ENCODE measurements at places on chromosomes 16 and 17.

DNA sequence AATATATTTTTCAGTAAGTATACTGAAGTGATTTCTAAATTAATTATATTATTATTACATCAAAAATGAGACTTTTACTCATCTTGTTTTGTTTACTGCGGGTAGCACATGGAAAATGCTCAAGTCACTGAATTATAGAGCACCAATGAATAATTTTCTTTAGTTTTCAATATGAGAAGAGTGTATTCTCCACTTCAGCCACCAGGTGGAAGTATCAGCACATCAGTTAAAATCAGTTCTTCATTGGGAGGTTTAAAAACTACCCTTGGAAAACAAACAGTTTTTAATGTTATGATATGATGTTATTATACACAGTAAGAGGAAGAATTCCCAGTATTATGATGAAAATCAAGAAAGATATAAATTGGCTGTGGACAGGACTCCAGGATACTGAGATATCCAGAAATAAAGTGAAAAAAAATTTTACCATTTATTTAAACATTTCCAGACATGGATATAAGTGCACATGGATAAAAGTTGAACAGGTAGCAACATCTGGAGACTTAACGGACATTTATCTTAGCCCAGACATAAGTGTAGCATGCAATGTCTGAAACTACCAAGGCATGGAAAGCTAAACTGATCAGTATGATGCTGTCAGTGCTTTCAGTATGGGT lies 467.3 kb downstream of the KCNJ2 start:
- peak; percentile 1 for DNase-seq

DNA sequence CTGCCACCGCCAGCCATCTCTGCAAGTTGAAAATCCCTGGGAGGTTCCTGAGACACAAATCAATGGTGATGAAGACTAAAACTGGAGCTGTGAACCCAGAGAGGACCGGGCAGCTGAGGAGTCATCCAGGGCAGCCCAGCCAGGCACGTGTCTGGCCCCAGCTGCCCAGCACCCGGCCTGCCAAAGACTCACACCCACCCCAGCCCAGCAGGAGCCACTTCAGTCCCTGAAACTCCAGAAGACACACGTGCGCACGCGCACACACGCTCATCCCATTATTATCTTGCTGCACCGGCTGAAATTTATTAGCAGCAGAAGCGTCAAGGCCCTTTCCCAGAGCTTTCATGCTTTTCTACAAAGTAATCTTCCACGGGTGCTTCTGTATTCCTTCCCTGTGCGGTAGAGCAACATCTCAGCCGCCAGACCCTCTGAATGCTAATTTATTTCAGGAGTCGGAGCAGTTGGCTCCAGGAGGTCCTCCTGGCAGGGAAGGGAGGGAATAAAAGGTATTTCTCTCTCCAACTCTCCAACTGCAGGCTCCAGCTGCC lies 59.8 kb upstream of the RBFOX3 start:
- no peak for DNase-seq

DNA sequence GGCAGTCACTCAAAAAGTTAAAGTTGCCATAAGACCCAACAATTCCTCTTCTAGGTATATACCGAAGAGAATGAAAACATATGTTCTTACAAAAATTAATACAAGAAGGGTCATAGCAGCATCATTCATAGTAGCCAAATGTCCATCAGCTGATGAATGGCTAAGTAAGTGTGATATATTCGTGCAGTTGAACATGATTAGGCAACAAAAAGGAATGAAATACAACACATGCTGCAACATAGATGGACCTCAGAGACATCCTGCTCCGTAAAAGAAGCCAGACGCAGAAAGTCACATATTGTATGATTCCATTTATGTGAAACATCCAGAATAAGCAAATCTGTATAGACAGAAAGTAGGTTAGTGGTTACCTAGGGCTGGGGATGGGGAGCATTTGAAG lies 229.4 kb upstream of the CACNG5 start:
- DNase-seq = no peak

DNA sequence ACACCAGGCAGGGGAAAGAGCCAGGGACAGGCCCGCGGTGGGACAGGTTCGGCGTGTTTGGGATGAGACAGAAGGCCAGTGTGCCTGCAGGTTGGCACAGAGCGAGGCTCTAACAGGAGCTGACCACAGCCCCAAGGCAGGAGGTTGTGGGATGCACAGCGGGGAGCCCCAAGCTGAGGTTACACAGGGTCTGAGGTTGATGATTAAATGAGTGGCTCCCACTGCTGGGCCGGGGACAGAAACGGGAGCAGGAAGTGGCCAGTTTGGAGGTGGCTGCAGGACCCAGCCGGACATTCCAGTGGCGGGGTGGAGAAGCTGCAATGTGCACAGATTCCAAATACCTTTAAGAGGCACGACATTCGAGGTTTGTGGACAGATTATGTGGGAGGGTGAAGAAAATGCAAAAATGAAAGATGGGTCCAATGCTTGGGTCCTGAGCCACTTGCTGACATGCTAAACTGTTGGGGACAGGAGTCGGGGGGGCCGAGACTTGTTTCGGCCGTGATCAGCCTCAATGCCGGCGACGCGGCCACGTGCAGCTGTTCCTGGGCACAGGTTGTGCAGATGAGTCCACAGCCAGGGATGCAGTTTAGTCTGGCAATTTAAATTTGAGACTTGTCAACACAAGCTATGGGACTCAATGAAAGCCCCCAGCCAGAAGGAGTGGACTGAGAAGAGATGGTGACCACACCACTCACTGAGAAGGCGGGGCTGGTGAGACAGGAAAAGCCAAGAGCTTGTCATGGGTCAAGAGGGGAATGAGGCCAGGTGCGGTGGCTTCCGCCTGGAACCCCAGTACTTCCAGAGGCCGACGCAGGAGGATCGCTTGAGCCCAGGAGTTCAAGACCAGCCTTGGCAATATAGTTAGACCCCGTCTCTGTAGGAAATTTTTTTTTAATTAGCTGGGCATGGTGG lies 8.7 kb downstream of the ENPP7 start:
- no peak for DNase-seq

GRCh38 chr16:30351001-30351441 lies 4.1 kb downstream of the CD2BP2 start:
- no peak for DNase-seq

DNA sequence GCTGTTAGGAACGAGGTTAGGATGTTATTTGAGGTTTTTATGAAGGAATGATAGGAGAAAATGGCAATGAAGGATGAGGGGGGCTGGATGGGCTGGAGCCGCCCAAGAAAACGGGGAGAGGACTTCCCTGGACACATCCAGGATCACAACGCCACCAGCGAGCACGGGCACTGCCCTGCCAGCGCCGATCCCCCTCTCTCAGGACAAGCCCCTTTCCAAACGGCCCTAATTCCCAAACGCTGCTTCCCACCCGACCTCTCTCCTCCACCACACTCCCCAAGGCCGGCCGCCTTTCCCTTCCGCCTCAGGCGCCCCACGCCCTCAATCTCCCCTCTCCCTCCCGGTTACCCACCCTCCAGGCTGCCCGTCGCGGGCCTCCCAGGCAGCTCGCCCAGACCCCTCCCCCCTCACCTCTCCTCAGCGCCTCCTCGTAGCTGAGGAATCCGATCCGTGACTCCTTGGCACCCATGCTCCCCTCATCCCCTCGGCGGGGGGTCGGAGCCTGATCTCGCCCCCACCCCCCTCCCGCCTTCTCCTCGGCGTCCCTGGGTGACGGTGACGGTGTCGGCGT lies 377 bp downstream of the USP32 start:
- no peak for DNase-seq

- DNase-seq = no peak
Measured at GRCh38 chr17:33137426-33137825, 145.8 kb downstream of the SPACA3 start.

GRCh38 chr17:3754066-3754457 lies 30.4 kb downstream of the HASPIN start:
- no peak for DNase-seq

- DNase-seq = no peak
Measured at GRCh38 chr16:57999971-58000705, at the start of gene ZNF319. Gene ZNF319 (minus strand): TSS chr16:58000672. CDS start chr16:57998265, 2,407 bp downstream.

DNA sequence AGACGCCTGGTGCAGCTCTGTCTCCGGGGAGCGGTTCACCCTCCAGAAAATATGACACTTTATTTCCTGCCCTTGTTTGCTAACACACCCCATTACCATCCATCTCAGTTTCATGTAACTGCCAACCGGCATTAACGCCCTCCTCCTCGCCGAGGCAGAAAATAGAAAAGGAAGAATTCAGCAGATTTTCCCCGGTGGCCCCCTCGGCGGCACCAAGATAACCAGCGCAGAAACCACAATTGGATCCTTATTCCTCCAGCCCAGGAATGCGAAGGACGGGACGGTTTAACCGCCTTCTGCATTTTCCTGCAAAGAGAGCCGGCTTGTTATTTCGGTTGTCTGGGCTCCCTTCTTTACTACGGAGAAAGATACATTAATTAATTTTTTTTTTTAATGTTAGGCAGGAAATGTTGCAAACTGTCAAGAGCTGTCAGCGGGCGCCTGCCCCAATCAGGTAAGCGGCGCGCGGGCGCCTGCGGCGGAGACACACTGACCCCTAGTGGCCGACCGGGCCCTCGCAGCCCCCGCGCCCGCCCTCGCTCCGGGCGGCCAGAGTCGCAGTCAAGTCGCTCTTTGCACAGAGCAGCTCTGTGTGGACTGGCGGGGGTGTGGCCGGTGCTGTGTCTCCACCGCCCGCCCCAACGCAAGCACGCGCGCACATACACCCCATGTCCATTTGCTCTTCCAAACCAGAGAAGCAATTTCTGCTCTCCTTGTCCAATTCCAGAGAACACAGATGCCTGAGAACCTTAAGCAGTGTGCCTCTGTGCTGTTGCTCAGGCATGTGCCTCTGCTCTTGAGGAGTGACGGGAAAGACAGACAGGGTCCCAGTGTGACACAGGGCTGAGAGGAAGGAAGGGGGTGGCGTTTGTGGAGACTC lies 53.6 kb downstream of the C17orf67 start:
- peak; percentile 20 for DNase-seq

DNA sequence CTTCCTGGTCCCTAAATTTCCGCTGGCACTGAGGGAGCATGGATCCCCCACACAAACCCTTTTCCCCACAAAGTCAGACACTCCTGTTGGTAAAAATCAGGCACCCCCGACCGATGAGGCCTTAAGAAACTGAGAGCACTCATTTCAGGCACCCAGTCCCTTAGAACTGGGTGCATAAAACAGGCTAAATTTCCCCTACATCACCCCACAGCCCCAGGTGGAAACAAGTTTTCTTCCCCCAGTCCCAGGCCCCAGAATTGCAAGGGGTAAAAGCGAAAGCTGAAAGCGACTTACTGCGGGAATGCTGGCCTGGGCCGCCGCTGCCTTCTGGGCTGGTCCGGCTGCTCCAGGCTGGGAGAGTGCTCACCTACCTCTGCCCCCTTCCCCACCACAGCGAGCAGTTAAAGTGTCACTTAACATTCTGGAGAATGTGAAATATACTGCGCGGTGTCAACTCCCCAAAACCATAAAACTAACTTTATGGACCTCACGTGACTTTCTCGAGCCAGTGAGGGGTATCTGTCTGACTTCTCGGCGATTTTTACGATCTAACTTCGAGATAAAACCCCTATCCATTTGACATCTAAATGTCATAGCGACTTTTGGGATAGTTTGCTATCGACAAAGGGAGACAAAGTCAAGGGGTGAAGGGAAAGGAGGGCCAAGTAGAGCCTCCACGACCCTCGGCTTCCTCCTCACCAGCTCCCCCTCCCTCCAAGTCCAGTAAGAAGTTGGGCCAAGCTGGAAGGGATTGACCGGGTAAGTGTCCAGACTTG lies at the start of gene HOXB3:
Gene HOXB3 (minus strand): TSS at position 411 of the 776 bp plus-strand sequence. CDS start 37,767 bp downstream, outside the sequence.
- DNase-seq = no peak

DNA sequence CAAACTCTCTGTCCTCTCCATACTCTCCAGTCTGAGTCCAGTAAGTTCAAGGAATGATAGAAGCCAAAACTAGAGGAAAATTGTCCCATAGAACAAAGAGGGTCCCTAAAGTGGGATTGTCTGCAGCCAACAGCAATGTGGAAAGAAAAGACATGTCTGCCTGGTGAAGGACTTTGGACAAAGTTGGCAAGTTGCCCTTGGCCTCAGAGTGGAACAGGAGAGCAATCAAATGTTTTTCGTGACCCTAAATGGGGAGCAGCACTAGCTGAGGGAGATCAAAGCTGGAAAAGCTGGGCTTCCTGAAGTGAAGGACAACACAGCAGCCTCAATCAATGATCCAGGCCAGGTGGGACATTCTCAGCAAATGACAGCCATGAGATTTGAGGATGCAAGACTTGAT lies 183.5 kb downstream of the CHD9NB start:
- no peak for DNase-seq

GRCh38 chr17:78484271-78485246 lies 92.6 kb downstream of the DNAH17 start:
- no peak for DNase-seq

- no peak for DNase-seq
Measured at GRCh38 chr16:72191551-72191950, 19.6 kb upstream of the PMFBP1 start.

DNA sequence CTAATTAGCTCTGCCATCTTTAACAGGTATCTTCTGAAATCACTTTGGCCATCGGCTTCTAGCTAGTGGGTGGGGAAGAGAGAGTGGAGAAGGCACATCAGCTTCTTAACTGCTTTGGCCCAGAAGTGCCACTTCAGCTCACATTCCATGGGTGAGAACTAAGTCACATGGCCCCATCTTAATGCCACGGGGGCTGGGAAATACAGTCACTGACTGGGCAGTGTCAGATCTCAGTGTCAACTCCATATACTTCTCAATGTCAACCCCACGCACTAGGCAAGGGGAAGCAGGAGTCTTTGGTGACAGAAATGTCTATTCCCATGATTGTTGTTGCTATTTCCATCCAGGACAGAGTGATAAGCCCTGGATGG lies 29.4 kb downstream of the CCR7 start:
- DNase-seq = no peak

GRCh38 chr17:79808763-79809529 lies 12.1 kb upstream of the CBX8 start:
- DNase-seq = peak; percentile 25

- peak; percentile 58 for DNase-seq
Measured at GRCh38 chr17:43846221-43846712, 709 bp upstream of the CD300LG start.

GRCh38 chr17:50684612-50685333 lies 22.9 kb downstream of the ANKRD40 start:
- no peak for DNase-seq

- no peak for DNase-seq
Measured at GRCh38 chr17:42772945-42773289, 332 bp upstream of the VPS25 start.

- DNase-seq = peak; percentile 89
Measured at GRCh38 chr17:27544350-27545131, 86.4 kb upstream of the LGALS9 start.

DNA sequence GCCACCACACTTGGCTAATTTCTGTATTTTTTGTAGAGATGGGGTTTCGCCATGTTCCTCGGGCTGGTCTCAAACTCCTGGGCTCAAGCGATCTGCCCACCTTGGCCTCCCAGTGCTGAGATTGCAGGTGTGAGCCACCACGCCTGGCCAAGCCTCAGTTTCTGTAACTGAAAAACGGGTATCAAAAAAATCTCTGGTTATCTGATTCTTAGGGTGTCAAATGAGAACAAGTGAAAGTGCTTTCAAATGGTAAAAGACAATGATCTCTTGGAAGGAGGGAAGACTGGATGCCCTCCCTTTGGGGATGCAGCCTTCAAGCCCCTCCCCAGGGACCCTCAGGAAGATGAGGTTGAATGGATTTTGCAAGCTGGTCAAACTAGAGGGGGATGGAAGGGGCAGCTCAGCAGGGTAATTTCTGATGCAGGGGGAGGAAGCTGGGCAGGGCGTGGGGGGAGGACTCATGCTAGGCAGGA lies 22.3 kb downstream of the ARHGAP23 start:
- no peak for DNase-seq

- no peak for DNase-seq
Measured at GRCh38 chr16:68290450-68290849, 20.3 kb downstream of the SLC7A6OS start.

GRCh38 chr17:15438491-15439105 lies 28.8 kb downstream of the CDRT4 start:
- no peak for DNase-seq

Data from GF-D8 (cell line).